Pancreas (tissue), 10 donors: ENCODE measurements at places on chromosomes 5 and 9.

- H3K27me3 ChIP-seq: no peaks in the 10 kb centered on the region
- no peaks in the 10 kb centered on the region for H3K36me3 ChIP-seq
- no peak overlapping the region for H3K27ac ChIP-seq
- H3K4me3 ChIP-seq: no peak overlapping the region
- peak; percentile 20 for DNase-seq
These were observed 73.9 kb downstream of the VAV2 start for GRCh38 chr9:133918111-133918813.

GRCh38 chr5:176630681-176631222 lies 277 bp downstream of the EIF4E1B start:
- peak overlapping the region; percentile 38 for H3K4me3 ChIP-seq
- H3K27me3 ChIP-seq: no peaks in the 10 kb centered on the region
- H3K4me1 ChIP-seq: peaks cover 7% of the 10 kb centered on the region
- no peak for DNase-seq

- H3K4me3 ChIP-seq: peak overlapping the region; percentile 83
- H3K27me3 ChIP-seq: no peaks in the 10 kb centered on the region
- no peaks in the 10 kb centered on the region for H3K36me3 ChIP-seq
- H3K27ac ChIP-seq: peak overlapping the region; percentile 94
These were observed 876 bp upstream of the JAK2 start for GRCh38 chr9:4984171-4984620.

DNA sequence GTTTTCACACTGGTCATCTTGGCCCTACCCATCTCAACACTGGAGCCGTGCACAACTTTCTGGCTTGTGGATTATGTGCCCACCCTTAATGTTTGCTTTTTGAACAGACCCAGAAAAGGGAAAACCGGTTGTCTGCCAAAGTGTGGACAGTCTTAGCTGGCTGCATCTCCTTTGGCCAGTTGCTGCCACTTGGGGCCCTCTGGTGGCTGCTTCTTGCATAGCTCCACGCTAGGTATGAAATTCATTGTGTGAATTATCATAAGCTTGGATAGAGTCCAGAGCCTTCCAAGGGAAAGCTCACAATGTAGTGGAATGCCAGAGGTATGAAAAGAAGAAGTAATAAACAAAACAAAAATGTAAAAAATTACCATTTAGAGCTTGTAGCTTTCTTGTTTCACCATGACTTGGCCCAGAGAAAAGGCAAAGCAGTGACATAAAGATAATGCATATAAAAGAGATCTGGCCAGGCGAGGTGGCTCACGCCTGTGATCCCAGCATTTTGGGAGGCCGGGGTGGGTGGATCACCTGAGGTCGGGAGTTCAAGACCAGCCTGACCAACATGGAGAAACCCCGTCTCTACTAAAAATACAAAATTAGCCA lies 12.5 kb upstream of the SLC36A3 start:
- no peaks in the 10 kb centered on the region for H3K36me3 ChIP-seq
- no peak overlapping the region for H3K27ac ChIP-seq
- no peaks in the 10 kb centered on the region for H3K27me3 ChIP-seq
- DNase-seq: peak; percentile 70
- no peak overlapping the region for H3K4me3 ChIP-seq

GRCh38 chr5:81265101-81265500 lies 32.0 kb downstream of the CKMT2 start:
- H3K36me3 ChIP-seq: no peaks in the 10 kb centered on the region
- no peak overlapping the region for H3K4me3 ChIP-seq
- H3K27me3 ChIP-seq: no peaks in the 10 kb centered on the region
- H3K4me1 ChIP-seq: peaks cover 5% of the 10 kb centered on the region

DNA sequence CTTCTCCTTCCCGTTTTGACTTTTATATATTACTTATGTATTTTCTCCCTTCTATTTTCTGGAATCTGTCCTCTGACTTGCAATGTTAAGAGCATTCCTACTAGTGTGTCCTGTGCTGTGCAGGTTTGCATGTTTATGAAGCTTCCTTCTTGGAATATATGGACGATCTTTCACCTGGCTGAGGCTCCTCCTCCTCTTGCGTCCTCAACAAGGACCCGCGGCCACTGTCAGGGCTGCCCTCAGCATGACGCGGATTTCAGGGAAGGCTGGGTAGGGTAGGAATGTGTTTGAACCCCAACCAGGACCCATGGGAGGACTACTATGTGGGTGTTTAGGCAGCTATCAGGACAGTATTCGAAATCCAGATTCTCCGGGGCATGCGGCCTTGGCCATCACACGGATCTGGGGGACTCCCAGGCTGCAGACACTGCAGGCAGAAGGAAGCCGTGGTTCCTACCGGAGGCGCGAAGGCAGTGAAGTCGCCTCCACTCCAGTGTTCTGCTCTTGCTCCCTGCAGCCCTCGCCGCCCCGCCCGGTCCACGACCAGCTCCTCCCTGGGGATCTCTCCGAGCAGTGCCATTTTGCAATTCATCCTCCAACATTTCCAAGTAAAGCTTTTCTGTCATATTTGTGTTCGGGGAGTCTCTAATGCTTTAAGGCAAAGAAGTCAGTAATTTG lies 37.0 kb upstream of the OSMR start:
- H3K27me3 ChIP-seq: no peaks in the 10 kb centered on the region
- no peak for DNase-seq
- no peaks in the 10 kb centered on the region for H3K36me3 ChIP-seq
- H3K4me3 ChIP-seq: no peak overlapping the region

DNA sequence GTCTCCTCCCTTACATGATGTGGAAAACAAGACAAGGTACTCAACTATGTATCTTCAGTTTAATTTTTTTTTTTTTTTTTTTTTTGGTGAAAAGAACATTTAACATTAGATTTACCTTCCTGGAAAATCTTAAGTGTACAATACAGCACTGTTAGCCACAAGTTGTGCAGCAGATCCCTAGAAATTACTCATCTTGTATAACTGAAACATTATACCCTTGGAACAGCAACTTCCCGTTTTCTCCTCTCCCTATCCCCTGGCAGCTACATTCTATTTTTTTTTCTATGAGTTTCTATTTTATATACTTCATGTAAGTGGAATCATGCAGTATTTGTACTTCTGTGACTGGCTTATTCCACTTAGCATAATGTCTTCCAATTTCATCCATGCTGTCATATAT lies 421.9 kb upstream of the FTMT start:
- H3K36me3 ChIP-seq: no peaks in the 10 kb centered on the region
- no peak overlapping the region for H3K4me3 ChIP-seq
- H3K27me3 ChIP-seq: no peaks in the 10 kb centered on the region
- no peak for DNase-seq

DNA sequence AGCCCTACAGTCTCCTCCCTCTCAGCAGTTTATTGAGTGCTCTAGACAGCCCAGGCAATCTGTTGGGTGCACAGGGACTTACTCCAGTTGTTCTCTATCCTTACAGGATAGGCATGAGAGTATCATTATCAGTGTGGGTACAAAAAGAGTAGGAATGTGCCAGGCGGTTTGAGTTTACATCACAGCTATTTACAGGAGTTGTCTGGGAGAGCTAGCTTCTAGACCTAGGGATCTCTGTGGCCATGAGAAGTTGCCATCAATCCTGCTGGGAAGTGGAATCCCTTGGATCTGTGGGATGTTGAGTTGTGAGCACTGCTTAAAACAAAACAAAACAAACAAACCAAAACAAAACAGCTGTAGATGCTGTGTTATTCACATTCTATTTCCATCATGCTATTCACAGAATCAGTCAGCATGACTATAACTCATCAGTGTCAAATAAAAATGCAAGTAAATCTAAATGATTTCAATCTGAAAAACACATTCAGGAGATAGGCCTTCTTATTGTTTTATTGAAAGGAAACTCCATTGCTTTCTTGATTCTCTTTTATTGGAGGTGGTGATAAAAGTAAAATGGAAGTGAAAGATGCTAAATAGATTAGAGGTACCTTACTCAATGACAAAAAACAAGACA lies 552.4 kb upstream of the ZNF608 start:
- H3K4me3 ChIP-seq: no peak overlapping the region
- H3K4me1 ChIP-seq: no peaks in the 10 kb centered on the region
- no peaks in the 10 kb centered on the region for H3K36me3 ChIP-seq
- no peaks in the 10 kb centered on the region for H3K27me3 ChIP-seq

DNA sequence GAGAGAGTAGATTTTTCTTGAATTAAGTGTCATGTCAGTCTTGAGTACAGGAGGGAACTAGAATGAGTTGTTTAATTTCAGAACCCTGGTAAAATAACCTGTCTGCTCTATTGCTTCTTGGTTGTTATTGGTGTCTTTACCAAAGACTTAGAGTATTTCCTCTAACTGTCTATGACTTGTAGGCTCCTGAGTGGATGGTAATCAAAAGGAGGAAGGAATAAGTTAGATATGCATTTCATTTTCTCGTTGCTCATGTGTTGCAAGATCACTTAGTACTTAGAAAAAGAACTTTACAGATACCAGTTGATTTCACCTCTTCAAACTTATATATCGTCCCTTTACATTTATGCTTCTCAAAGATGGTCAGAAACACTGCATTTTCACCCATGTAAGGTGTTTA lies 31.1 kb downstream of the UHRF2 start:
- DNase-seq: no peak
- H3K27ac ChIP-seq: no peak overlapping the region
- H3K4me1 ChIP-seq: peaks cover 14% of the 10 kb centered on the region
- H3K4me3 ChIP-seq: no peak overlapping the region

DNA sequence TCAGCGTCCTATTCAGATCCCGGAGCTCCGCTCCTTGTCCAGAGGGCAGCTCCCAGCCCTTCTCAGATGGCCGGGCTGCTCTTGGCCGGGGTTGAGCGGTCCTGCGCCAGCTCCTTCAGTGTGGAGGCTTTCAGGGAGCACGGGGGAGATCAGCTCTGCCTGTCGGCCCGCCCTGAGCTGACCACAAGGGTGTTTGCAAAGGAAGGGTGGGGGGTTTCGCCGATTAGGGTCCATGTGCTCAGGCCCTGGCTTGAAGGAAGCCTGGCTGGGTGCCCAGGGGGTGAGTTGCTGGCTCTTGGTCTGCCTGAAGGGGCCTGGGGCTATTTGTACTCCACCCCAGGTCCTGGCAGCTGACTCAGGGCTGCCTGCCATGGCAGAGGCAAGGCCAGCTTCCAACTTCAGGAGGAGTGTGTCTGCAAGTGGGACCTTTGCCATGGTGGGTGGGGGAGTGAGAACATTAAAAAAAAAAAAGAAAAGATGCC lies 250.1 kb upstream of the KLF4 start:
- no peak overlapping the region for H3K27ac ChIP-seq
- no peak for DNase-seq

DNA sequence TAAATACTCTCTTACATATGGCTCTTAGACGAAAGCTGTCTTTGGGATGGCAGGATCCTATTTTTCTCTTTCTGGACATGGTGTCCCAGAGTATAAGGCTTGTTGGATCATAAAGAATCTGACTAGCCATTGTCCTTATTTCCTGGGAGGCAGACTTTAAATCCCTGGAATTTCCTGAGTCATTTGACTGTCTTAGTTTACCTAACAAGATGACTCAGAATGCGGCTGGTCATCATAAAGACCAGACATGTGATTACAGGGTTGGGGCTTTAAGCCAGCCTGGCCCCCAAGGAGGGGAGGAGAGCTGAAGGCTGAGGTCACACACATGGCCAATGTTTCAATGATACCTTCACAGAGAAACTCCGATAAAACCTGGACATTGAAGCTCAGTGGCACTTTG lies 37.2 kb downstream of the FAM240B start:
- DNase-seq: no peak
- H3K36me3 ChIP-seq: no peaks in the 10 kb centered on the region
- H3K27ac ChIP-seq: no peak overlapping the region
- no peak overlapping the region for H3K4me3 ChIP-seq

- no peaks in the 10 kb centered on the region for H3K27me3 ChIP-seq
- no peaks in the 10 kb centered on the region for H3K36me3 ChIP-seq
- no peak overlapping the region for H3K27ac ChIP-seq
- DNase-seq: no peak
- peaks cover 17% of the 10 kb centered on the region for H3K4me1 ChIP-seq
- no peak overlapping the region for H3K4me3 ChIP-seq
These were observed 2.4 kb upstream of the ZBTB43 start for GRCh38 chr9:126802318-126803059.
